NCI-H187 (cell line): ENCODE measurements at places on chromosomes 2 and 18.
A peak's percentile ranks its signal among the peaks of the same experiment; 100 is the strongest.

- DNase-seq = no peak
Measured at GRCh38 chr2:42171396-42171980, 2.3 kb downstream of the EML4 start.

DNA sequence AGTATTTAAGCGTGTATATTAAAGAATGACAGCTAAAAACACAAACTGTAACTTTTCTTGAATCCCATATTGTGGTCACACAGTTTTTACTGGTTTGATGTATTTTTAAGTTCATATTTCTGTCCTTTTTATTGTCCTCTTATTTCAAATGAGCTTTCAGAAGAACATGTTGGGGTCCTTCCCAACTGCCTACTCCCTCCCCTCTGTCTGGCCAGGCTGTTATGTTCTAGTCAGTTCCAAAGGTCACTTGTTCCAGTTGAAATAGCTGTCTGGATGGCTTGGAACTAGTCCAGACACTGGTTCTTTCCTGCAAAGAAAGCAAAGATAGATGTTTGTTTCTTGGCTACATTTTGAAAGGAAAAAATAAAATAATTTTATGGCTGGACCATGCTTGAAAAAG lies 306.9 kb downstream of the GULP1 start:
- DNase-seq = no peak

DNA sequence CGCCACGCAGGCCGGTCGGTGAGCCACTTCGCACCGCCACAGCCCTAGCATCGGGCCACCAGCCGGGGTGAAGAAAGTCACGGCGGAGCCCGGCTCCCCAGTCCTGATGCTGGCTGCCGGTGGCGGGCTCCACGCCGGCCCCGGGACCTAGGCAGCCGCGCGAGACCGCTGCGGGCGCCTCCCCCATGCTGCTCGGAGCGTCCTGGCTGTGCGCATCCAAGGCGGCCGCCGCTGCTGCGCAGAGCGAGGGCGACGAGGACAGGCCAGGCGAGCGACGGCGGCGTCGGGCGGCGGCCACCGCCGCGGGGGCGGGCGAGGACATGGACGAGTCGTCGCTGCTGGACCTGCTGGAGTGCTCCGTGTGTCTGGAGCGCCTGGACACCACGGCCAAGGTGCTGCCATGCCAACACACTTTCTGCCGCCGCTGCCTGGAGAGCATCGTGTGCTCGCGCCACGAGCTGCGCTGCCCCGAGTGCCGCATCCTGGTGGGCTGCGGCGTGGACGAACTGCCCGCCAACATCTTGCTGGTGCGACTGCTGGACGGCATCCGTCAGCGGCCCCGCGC lies 433 bp downstream of the SH3RF3 start:
- no peak for DNase-seq

DNA sequence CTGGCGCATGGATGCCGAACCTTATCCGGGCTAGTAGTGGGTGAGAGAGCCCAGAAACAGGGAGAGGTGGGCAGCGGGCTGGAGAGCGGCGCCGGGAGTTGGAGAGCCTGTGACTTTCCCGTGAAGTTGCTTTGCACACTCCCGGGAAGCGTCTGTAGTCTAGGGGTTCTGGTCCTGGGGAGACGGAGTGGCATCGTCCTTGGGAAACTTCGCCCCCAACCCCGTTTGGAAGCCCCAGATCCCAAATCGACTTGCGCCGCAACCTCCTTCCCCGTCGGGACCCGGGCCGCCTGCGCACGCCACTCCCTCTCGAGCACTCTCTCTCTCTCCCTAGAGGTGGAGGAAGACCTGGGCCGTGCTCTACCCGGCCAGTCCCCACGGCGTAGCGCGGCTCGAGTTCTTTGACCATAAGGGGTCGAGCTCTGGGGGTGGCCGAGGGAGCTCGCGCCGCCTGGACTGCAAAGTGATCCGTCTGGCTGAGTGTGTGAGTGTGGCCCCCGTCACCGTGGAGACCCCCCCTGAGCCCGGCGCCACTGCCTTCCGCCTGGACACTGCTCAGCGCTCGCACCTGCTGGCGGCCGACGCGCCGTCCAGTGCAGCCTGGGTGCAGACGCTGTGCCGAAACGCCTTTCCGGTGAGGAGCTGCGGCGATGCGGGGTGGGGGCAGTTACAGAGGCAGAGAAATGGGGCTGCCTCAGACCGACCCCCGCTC lies 456 bp downstream of the DOK1 start:
- no peak for DNase-seq

- no peak for DNase-seq
Measured at GRCh38 chr2:100185105-100185504, 42.7 kb upstream of the AFF3 start.

DNA sequence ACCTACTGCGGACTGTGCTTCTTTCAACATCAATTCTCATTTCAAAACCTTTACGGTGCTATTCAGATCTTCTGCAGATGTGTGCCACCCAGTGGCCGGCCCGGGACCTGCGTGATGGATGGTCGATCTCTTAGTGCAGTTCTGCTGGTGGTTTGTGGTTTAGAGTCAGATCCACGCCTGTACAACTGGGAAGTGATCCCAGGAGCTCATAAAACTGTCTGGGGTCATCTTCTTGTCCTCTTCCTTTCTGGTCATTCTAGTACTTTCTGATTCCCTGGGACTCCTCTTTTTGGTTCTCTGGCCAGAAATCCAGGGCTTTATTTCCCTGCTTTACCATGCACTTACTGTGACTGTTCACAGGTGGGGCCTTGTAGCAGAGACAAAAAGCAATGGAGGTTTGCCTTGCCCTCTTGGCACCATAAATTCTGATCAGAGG lies 15.8 kb upstream of the SELENOI start:
- DNase-seq = peak; percentile 26

DNA sequence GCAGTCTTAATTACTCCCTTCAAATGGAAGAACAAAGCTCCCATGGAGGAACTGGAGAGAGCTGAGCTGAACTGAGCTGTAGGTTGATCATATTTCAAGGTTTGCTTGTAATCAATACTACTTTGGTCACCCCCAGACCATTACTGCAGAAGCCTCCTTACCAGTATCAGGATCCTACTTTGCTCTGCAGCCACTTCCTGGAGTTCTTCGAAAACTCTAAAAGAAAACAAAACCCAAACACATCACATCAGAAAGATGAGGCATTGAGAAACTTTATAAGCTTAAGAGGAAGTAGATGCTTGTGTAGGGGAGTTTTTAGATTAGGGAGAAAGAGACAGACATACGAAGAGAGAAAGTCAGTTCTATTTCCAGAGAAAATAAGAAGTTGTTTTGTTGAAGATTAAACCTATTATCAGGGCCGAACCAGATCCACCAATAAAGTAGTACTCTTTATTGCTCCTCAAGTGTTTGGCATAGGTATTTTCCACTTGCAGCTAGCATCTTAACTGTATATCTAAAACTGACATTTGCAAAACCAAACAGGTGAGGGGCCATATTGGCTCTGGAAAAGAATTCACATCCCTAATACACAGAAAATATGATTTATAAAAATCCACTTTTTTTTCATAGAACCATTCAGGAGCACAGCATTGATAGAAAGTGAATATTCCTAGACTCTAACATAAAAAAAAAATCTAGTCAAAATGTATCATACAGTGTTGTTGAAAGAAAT lies 166.9 kb upstream of the KLF7 start:
- no peak for DNase-seq

DNA sequence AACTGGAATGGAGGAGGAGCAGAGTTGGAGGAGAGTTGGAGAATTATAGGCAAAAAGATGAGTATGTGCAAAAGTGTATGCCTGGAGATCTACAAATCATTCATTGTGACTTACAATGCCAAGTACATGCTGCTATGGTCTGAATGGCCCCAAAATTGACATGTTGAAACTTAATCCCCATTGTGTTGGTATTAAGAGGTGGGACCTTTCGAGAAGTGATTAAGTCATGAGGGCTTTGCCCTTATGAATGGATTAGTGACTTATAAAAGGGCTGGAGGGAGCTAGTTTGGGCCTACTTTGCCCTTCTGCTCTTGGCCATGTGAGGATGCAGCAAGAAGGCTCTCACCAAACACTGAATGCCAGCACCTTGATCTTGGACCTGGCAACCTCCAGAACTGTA lies 6.3 kb upstream of the RBMS1 start:
- DNase-seq = no peak

DNA sequence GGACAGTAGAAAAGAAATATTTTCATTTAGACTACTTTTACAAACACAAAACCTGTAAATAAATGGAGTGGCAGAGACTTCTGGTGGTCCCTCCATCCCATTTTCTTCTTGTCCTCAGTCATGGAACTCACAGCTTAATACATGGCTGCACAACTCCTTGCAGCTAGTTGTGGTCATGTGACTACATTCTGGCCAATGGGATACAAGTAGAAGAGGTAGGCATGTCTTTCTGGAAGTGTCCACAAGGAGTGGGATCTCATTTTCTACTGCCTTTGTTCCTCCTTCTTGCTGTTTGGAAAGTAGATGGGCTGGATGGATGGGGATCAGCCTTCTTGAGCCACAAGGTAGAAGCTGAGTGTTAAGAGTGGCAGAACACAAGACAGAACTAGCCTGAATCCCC lies 555.8 kb downstream of the SATB2 start:
- DNase-seq = no peak

DNA sequence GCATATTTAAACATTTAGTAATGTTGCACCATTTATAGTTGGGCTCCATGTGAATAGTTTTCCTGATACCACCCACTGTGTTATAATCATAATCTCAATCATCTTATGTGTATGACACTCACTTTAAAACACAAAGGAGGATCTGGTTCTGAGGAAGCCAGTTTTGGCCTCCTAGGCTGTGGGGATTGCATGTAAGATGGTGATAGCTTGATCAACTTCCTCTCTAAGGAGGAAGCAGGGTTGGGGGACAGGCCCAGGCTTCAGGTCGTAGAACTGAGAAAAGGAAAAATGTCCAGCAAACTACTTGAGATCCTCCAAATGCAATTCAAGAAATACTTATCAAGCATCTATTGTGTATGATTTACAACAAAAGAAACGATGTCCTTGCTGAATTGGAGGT lies 4.9 kb upstream of the PPM1B start:
- no peak for DNase-seq

DNA sequence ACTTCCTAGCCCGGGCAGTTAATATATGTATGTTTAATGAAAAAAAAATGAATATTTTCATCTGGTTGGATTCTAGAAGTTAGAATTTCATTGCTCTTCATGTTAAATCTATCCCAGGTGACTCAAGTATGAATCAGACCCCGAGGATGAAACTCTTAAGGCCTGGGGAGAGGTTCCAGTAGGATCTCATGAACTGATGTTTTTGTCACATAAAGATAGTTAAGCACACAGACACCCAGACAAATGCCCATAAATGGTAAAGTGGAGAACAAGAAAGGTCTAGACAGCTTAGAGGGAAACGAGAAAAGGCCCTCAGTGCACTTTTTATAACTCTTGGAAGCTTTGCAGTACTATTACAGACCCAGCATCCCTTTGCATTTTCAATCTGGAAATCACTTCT lies 114.1 kb downstream of the RIF1 start:
- DNase-seq = no peak

- no peak for DNase-seq
Measured at GRCh38 chr2:235692076-235692475, 198.2 kb downstream of the AGAP1 start.

- DNase-seq = no peak
Measured at GRCh38 chr2:11008773-11009172, 97.0 kb downstream of the KCNF1 start.

DNA sequence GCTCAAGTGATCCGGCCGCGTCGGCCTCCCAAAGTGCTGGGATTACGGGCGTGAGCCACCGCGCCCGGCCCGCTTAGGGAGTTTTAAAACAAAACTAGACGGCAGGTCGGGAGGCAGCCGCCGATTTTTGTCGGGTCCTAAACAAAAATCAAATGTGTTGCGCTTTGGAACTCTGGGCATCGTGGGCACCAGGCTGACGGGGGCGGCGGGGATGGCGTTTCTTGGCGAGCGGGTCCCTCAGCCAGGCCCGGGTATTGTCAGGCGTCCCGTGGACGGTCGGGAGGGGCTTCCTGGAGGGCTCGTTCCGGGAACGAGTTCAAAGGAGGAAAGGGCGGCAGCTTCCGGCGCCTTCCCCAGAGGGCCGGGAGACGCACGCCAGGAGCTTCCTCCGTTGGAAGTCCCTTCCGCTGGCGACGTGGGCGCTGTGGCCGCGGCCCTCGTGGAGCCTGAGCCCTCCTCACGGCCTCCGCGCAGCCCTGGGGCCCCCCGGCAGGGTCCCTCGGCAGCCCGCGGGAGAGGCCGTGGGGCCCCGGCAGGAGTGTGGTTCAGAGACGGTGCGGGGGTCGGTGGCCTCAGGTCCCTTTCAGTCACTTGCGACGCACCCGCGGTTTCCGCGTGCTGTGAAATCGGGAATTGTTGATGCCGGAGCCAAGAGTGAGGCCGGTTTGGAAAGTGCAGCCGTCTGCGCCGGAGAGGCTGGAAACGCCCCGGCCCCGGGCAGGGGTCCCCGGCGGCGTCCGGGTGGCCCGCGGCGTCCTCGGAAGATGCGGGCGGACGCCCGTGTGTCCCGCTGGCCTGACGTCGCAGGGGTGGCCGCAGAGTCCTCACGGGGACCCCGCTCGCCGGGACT lies 59.3 kb downstream of the EMILIN2 start:
- no peak for DNase-seq

DNA sequence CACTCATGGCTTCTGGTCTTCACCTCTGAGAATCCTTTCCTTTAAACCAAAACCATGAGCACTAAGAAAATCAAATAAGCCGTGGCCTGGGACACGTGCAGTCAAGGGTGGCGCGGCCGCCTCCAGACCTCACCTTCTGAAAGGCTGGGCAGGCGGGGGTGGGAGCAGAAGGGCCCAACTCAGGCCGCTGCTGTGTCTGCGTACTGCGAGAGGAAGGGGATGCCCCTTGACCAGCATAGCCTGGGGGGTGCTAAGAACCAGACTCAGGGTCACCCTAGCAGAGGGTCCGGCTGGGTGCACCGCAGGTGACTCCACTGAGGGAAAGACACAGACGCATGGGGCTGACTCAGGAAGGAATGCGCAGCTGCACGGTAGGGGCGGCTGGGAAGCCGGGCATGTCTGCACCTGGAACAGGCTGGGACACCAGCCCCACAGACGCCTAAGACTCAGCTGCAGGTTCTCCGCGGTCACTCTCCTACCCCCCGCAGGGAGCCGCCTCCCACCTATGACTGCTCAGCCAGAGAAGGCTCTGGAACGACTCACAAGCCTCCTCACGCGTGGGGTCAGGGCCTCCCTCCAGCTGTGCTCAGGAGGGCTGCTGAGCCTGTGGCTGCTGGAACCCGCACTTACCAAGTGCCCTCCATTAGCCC lies 432.4 kb upstream of the MYT1L start:
- no peak for DNase-seq

- no peak for DNase-seq
Measured at GRCh38 chr2:25756536-25756935, 83.2 kb upstream of the DTNB start.

GRCh38 chr2:5696945-5697521 lies 4.8 kb downstream of the SOX11 start:
- peak; percentile 53 for DNase-seq

GRCh38 chr2:150939087-150939486 lies 322.6 kb downstream of the RBM43 start:
- DNase-seq = no peak

DNA sequence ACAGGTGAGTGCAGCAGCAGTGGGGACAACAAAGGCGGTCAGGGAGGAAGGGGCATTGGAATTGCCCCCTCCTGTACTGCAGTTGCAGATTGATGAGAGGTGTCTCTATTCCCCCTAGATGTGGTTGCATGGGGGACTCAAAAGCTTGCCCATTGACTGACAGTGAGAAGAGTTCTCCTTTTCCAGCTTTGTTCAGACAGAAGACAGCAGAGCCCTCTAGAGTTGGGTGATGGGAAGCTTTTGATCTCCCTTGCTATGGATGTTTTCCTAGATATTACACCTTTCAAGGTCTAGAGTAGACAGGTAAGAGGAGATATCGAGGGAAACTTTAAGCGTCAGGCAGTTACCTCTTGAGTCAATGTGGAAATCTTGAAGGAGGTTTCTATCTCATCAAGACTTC lies 2.9 kb downstream of the PROKR1 start:
- DNase-seq = no peak

- DNase-seq = no peak
Measured at GRCh38 chr2:29733965-29734364, 187.4 kb downstream of the ALK start.
